Aorta (tissue), 5 donors: ENCODE measurements at places on chromosomes 7 and 10. TPM values are rescaled to one million over a fixed set of nuclear protein-coding genes. Genes with fewer than 3 reads are reported as not detected.

DNA sequence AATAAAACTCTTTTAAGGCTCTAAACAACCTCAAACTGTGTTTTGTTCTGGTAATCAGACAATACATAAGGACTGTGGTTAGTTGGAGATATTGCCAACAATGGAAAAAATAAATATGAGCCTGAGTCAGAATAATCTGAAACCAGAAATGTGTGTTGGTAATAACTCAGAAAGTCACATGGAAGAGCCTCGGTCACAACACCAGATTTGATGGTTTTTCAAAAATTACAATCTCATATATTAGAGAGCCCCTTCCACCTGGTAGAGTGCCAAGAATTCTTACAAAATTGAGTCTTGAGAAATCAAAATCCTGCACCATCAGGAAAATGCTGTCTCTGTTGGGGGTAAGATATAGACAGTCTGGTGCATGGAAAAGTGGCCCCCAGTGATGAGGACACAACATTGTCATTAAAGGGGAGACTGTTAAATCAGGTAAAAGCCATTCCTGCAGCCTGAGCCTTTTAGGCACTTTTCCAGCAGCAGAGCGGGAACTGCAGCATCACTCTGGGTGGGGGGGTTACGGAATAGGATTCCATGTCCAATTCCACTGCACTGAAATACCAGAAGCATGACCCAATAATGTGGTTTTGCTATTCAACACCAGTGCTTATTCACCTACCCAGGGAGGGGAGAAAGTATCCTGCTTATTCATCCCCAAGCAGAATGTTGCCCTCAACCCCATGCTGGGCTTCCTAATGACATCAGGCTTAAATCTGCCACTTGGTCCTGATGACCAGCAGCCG, 9.5 kb upstream of the ADAM12 start:
- H3K27ac ChIP-seq = no peak overlapping the region
- H3K36me3 ChIP-seq = no peaks in the 10 kb centered on the region
- H3K4me1 ChIP-seq = no peaks in the 10 kb centered on the region
- DNase-seq = no peak

GRCh38 chr7:116862951-116863670, 724 bp downstream of the CAPZA2 start:
- H3K4me3 ChIP-seq = peak overlapping the region; percentile 75
- H3K27me3 ChIP-seq = no peaks in the 10 kb centered on the region
- H3K27ac ChIP-seq = peak overlapping the region; percentile 87
- no peaks in the 10 kb centered on the region for H3K36me3 ChIP-seq

GRCh38 chr10:79437111-79437814, 8.2 kb downstream of the ZCCHC24 start:
- H3K4me3 ChIP-seq = no peak overlapping the region
- DNase-seq = no peak
- H3K36me3 ChIP-seq = no peaks in the 10 kb centered on the region
- no peaks in the 10 kb centered on the region for H3K27me3 ChIP-seq
- H3K4me1 ChIP-seq = no peaks in the 10 kb centered on the region
- H3K27ac ChIP-seq = no peak overlapping the region

DNA sequence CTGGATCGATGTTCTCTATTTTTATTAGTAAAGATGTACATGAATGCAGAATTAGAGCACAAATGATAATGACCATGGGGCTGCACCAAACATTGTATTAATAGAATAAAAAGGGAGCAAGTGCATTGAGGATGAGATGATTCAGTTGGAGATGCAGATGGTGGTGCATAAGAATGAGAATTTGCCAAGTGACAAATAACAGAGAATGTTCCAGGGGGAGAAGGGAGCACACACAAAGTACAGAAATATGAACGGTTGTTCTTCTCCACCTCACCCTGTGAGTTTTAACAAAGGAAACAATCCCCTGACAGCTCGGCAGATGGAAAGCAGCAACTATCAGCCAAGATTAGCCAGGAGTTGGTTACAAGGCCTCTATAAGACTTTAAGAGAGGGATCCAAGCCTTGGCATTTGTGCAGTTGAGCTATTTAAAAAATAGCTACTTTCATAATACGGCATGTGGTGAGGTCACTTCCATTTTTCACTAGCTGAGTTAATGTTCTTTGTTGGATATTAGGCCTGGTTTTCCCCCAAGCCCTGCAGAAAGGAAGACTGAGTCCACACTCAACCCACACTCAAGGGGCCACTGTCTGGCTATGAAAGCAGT, 462.5 kb downstream of the TNS3 start:
- no peaks in the 10 kb centered on the region for H3K4me1 ChIP-seq
- no peaks in the 10 kb centered on the region for H3K27me3 ChIP-seq
- no peaks in the 10 kb centered on the region for H3K36me3 ChIP-seq
- no peak overlapping the region for H3K4me3 ChIP-seq
- no peak for DNase-seq

DNA sequence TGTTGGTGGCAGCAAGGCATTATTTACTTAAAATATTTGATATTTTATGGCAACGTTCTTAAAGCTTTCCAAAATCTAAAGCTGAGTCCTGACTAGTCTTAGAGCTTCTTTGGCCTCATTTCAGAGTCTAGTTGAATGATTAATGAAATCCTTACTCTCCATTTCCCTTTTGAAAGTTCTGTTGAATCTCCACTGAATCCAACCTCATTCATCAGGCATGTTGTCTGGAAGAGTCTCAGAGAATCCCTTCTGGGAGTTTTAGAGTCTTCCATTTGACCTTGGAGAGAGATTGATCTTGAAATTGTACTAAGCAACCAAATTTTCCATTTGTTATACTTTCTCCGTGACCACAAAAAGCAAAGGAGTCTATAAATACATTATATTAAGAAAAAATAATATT, 198.5 kb upstream of the TMEM196 start:
- no peak overlapping the region for H3K4me3 ChIP-seq
- H3K36me3 ChIP-seq = no peaks in the 10 kb centered on the region
- no peak for DNase-seq
- H3K27me3 ChIP-seq = no peaks in the 10 kb centered on the region
- H3K4me1 ChIP-seq = no peaks in the 10 kb centered on the region

- no peaks in the 10 kb centered on the region for H3K36me3 ChIP-seq
- no peaks in the 10 kb centered on the region for H3K27me3 ChIP-seq
- H3K27ac ChIP-seq = no peak overlapping the region
- DNase-seq = no peak
These were observed 215.7 kb downstream of the RELN start for GRCh38 chr7:103773726-103774125.

DNA sequence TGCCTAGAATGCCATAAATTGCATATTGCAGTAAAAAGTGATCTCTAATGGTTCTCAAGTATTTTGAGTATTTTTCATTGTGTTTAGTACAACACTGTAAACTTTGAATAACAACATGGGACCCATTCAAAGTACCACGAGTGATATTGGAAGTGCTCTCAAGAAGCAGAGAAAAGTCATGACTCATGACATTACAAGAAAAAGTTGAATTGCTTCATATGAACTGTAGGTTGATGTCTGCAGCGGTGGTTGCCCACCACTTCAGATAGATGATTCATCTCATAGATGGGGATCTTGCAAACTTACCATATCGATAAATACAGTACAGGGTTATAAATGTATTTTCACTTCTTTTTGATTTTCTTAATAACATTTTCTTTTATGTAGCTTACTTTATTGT, 33.9 kb downstream of the ENTPD1 start:
- H3K4me1 ChIP-seq = peaks cover 13% of the 10 kb centered on the region
- DNase-seq = no peak
- H3K27me3 ChIP-seq = no peaks in the 10 kb centered on the region

GRCh38 chr7:36346260-36346831, 43.3 kb upstream of the ANLN start:
- no peak for DNase-seq
- H3K4me1 ChIP-seq = no peaks in the 10 kb centered on the region
- no peaks in the 10 kb centered on the region for H3K27me3 ChIP-seq

GRCh38 chr7:105218939-105219770, 169.6 kb downstream of the SRPK2 start:
- no peaks in the 10 kb centered on the region for H3K27me3 ChIP-seq
- no peaks in the 10 kb centered on the region for H3K4me1 ChIP-seq
- H3K36me3 ChIP-seq = no peaks in the 10 kb centered on the region
- H3K27ac ChIP-seq = no peak overlapping the region

DNA sequence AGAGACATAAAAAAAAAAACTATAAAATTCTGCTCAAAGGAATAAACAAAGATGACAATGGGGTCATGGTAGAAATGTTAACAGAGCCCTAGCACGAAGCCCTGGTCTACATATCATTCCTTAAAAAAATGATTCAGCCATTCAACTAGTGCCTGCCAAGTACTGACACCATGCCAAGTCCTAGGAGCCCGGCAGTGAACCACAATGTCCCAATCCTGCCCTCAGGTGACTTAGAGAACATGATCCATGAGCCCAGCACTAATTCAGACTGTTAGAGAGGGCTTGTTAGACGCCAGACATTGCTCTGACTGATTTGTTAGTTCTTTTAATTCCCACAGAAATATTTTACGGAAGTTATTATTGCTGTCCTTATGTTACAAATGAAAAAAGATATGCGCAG, 67.3 kb upstream of the VWC2 start:
- no peak for DNase-seq
- H3K27me3 ChIP-seq = no peaks in the 10 kb centered on the region
- H3K4me1 ChIP-seq = no peaks in the 10 kb centered on the region
- no peaks in the 10 kb centered on the region for H3K36me3 ChIP-seq
- H3K4me3 ChIP-seq = no peak overlapping the region

GRCh38 chr10:116476461-116476860, 48.8 kb downstream of the PNLIPRP3 start:
- no peak for DNase-seq
- no peaks in the 10 kb centered on the region for H3K36me3 ChIP-seq
- no peaks in the 10 kb centered on the region for H3K27me3 ChIP-seq
- H3K27ac ChIP-seq = no peak overlapping the region
- no peaks in the 10 kb centered on the region for H3K4me1 ChIP-seq
- H3K4me3 ChIP-seq = no peak overlapping the region

GRCh38 chr7:67484244-67484751, 487.7 kb downstream of the TYW1 start:
- DNase-seq = peak; percentile 53
- no peaks in the 10 kb centered on the region for H3K36me3 ChIP-seq
- H3K27ac ChIP-seq = no peak overlapping the region

GRCh38 chr7:33870120-33870519, 35.2 kb upstream of the BMPER start:
- H3K27ac ChIP-seq = no peak overlapping the region
- H3K4me1 ChIP-seq = no peaks in the 10 kb centered on the region
- H3K4me3 ChIP-seq = no peak overlapping the region

- no peaks in the 10 kb centered on the region for H3K36me3 ChIP-seq
- H3K27ac ChIP-seq = peak overlapping the region; percentile 91
- DNase-seq = peak; percentile 86
- H3K4me3 ChIP-seq = peak overlapping the region; percentile 90
- no peaks in the 10 kb centered on the region for H3K27me3 ChIP-seq
These were observed 967 bp upstream of the GLI3 start for GRCh38 chr7:42237811-42238541.

DNA sequence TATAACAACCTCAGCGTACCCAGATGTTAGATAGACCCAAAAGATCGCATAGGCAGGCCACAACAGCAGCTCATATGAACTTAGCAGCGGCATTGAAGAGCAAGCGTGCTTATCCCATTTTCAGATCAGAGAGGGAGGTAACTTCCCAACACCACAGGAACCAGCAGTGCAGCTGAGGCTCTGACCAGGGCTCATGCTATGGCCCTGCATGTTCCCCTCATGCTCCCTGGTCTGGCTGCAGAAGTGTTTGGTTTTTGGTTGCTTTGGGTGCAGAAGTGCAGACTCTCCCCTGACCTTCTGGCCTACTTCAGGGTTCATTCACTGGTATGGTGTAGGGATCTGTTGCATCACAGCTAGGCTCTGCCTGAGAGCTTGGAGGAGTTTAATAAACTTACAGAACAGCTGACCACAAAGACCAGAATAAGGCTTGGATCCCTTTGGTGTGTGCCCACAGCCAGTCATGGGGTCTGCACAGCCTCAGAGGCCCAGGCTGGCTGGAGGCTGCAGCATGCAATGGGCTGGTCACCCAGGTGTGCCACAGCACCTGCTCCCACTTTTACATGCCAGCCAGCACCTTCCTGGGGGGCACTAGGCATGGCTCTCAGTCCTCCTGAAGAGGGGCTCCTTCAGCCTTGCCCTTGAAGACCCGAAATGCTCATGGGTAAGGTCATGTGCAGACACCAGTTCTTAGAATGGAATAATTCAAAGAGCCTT, 9.1 kb upstream of the CXCL12 start:
- H3K27me3 ChIP-seq = no peaks in the 10 kb centered on the region
- no peaks in the 10 kb centered on the region for H3K4me1 ChIP-seq
- no peak overlapping the region for H3K27ac ChIP-seq
- peak; percentile 13 for DNase-seq
- H3K36me3 ChIP-seq = no peaks in the 10 kb centered on the region

- no peak overlapping the region for H3K4me3 ChIP-seq
- H3K4me1 ChIP-seq = no peaks in the 10 kb centered on the region
- no peaks in the 10 kb centered on the region for H3K36me3 ChIP-seq
- DNase-seq = peak; percentile 40
- H3K27ac ChIP-seq = no peak overlapping the region
These were observed 60.4 kb upstream of the NPVF start for GRCh38 chr7:25288556-25289307.

DNA sequence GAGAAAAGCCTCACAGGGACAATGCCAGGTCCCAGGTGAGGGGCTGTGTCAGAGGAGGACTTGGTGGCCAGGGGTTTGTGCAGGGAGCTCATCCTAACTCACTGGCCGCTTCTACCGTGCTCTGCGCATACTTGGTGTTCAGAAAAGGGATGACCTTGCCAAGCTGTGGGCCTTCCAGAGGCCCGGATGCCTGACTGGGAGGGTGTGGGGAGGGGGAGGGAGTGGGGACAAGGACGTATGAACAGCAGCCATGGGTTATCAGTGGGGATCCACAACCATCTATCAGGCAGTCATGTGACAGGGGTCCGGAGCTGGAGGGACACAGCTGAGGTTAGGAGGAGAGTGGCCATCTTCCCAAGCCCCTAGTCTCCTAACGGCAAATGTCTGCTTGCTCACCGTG, 6.2 kb downstream of the SFXN4 start:
- H3K27ac ChIP-seq = no peak overlapping the region
- H3K36me3 ChIP-seq = peaks cover 5% of the 10 kb centered on the region
- DNase-seq = no peak
- H3K4me3 ChIP-seq = no peak overlapping the region
- H3K27me3 ChIP-seq = no peaks in the 10 kb centered on the region

Gene SMURF1
- 37.1 TPM for total RNA-seq

Gene RAMP3
- 43.0 TPM for total RNA-seq

Gene SUN3
- not detected for total RNA-seq

Gene SAMD8
- total RNA-seq = 33.6 TPM

Gene TRIM73
- 2.9 TPM for total RNA-seq

Gene NMT2
- 11.9 TPM for total RNA-seq

Gene MINPP1
- 10.3 TPM for total RNA-seq

Gene GALNT17
- 5.8 TPM for total RNA-seq

Gene USP6NL
- total RNA-seq = 12.5 TPM

Gene AKR1D1
- not detected for total RNA-seq

Gene MMD2
- total RNA-seq = not detected

Gene NUTM2B
- 0.42 TPM for total RNA-seq

Gene LIPN
- total RNA-seq = not detected
